GM06990 (cell line): ENCODE measurements at places on chromosomes 1 and 21.
A peak's percentile ranks its signal among the peaks of the same experiment; 100 is the strongest.

DNA sequence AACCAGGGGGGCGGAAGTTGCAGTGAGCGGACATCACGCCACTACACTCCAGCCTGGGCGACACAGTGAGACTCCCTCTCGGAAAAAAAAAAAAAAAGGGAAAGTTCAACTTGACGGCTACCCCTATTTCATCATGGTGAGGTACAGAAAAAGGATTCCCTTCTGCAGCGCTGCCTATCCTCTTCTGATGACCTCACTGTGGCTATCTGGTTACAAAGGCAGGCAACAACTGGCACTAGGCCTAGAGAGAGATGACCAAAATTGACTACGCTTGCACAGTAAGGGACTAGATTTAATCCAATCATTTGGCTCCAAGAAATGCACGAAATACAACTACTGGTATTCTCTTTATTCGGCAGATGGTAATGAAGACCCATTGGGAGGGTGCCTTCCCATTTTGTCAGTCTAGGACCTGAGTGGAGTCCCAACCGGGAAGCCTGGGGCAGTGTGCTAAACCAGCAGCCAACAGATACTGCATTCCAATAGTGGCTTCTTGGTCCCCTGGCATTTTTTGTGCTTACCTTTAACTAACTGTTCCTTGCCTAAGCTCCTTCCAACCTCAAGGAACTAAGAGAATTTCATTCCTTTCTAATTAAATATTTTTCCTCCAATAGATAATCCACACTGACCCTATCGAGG, 36.6 kb downstream of the ITPKB start:
- DNase-seq: no peak

DNA sequence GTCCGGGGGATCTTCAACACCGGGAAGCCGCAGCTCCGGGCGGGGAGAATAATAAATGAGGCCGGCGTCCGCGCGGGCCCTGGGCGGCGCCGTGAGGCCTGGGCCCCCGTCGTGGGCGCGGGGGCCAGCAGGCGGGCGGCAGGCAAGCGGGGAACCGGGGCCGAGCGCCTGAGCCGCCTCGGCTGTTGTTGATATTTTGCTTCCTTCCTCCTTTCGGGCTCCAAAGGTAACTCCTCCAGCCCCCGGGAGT, at the start of gene MEF2D:
Gene MEF2D (minus strand): TSS at position 233 of the 250 bp plus-strand sequence. CDS start 17,483 bp downstream, outside the sequence.
- DNase-seq: no peak

DNA sequence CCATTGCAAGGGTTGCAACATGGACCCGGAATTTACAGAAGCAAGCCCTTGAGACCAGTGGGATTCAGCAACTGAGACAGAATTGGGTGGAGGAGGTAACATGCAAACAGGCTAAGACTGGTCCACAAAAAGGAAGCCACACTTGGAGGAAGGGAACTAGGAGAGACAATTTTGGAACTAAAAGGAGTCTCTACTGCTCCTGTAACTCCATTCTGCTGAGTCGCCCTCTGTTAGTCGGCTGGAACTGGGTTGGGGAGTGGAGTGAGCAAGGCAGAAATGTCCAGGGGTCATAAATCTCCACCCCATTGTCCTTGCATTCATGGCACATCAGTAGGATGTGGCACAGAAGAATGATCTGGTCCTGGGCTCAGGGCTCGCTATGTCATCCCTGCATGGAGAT, 5.1 kb downstream of the LAMB3 start:
- DNase-seq: no peak

- no peak for DNase-seq
Measured at GRCh38 chr1:74522148-74522547, 9.7 kb upstream of the LRRC53 start.

GRCh38 chr1:32393832-32394140, 455 bp downstream of the BSDC1 start:
- no peak for DNase-seq

DNA sequence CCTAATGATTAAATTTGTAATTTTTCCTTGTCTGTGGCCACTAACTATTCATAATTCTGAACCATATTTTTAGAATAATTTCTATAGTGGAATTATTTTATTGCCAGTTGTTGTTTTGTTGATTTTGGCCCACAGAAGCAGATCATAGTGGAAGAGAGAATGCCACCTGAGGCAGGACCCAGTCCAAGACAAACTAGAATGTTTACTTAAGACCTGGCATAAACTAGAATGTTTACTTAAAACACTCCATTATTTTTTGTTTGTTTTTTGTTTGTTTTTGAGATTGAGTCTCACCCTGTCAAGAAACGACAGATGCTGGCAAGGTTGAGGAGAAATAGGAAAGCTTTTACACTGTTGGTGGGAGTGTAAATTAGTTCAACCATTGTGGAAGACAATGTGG, 310.2 kb downstream of the MRPL39 start:
- DNase-seq: no peak

DNA sequence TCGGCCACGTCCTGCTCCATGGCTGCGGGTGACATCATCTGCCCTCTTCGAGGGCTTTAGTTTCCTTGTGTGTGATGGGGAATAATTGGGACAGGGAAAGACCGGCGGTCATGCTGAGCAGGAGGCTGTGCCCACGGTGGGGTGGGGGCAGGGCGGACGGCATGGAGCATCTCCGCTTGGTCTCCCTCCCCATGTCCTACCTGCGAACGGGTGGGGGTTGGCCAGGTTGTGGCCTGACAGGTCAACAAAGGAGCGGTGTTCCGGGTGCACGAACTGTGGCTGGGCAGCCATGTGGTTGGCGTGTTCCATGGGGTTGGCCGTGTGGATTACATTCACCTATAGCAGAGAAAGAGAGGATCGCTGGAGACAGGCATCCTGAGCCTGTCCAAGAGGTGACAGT, 80.0 kb downstream of the PIK3CD start:
- DNase-seq: peak; percentile 28

DNA sequence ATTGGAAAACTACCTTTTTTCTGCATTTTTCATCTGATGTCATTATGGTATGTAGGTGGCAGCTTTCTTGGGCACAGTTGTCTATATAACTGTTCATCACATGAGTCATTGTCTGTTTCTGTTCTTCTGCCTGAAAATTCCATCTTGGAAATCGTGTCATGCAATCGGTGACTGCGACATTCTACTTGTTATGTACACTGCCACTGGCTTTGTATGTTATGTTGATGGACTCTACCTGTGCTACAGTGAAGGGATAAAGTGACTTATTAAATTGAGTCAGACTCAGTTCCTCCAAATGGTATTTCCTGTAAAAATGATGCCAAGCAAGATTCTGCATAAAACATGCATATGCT, 8.6 kb downstream of the SMAP2 start:
- no peak for DNase-seq

- no peak for DNase-seq
Measured at GRCh38 chr21:46171585-46171984, 12.7 kb downstream of the SPATC1L start.

GRCh38 chr1:9362488-9362887, 69.8 kb downstream of the SPSB1 start:
- DNase-seq: no peak

GRCh38 chr21:31413698-31414097, 69.6 kb upstream of the TIAM1 start:
- no peak for DNase-seq

DNA sequence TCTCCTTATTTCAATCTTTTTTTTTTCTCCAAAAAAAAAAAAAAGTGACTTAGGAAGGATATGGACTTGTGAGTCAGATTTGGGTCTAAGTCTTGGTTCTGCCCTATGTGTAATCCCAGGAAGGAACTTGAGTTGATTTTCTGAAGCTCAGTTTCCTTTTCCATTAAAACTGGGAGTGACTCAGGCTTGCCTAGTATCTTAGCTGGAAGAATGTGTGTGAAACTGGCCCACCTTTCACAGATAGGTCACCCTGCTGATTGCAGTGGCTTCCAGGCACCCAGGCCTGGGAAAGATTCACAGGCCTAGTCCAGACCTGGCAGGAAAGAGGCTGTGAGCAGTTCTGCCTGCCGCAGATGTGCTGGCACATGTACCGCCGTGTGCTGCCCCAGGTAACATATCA, 218.3 kb upstream of the HOOK1 start:
- DNase-seq: no peak

- no peak for DNase-seq
Measured at GRCh38 chr1:53568540-53568939, 109.3 kb downstream of the DMRTB1 start.

DNA sequence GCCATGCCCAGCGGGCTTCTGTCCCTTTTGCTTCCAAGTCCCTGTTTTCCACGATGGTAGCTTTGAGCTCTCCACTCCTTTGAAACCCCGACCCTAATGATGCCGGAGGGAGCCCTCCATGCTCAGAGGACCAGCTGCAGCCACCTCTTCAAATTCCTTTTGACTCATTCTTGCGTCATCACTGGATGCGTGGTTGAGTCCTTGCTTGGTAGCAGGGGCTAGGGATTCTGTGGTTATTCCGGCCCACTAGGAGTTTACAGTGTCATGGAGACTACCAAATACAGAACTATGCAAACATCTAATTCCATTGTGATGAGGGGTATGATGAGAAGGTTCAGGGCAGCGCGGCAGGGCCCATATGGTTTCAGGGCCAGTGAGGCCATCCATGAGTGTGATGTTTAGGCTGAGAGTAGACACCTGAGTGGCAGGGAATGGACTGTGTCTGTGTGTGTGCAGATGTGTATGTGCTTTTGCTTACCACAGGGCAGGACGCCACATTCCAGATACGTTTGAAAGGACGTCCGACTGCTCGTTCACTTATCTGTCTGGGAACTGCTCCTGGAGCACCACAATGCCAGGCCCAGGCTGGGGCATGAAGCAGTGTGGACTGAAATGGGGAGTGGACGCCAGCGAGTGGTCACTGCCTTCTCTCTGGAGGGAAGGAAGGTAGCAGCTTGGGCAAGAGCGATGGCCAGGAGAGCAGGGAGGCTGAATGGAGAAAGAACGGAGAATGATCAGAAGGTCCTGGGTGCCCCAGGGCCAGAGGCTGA, 30.4 kb upstream of the ZBTB21 start:
- DNase-seq: no peak

- DNase-seq: no peak
Measured at GRCh38 chr1:155691992-155692528, 3.2 kb downstream of the DAP3 start.

- no peak for DNase-seq
Measured at GRCh38 chr1:2399890-2400575, 8.4 kb downstream of the RER1 start.

GRCh38 chr1:20836230-20836629, 49.1 kb upstream of the HP1BP3 start:
- no peak for DNase-seq

- DNase-seq: no peak
Measured at GRCh38 chr1:76109901-76110560, 35.5 kb downstream of the ST6GALNAC3 start.

DNA sequence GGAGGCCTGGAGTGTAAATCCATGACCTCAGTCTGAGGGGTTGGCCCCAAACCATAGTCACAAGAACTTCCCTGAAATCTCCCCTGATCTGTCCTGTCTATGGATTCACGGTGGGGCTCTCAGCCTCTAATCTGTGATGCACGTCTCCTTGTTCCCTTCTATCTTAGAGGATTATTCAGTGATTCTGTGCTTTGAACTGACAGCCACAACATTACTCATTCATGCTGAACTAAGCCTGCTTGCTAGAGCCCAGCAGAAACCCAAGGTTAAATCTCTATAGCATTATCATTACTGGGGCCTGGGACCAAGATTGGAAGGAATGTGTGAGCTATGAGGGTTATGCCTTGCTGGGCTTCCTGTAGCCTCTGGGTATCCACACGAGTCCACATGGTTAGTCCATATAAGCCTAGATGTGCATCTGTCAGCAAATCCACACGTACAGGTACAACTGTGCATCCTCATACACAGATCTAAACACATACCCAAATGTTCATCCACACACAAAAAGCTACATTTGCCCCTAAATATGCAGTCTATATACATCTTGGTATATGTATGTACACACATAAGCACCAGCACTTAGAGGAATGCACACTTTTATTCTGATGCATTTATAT, 22.4 kb upstream of the MAGOH start:
- no peak for DNase-seq

DNA sequence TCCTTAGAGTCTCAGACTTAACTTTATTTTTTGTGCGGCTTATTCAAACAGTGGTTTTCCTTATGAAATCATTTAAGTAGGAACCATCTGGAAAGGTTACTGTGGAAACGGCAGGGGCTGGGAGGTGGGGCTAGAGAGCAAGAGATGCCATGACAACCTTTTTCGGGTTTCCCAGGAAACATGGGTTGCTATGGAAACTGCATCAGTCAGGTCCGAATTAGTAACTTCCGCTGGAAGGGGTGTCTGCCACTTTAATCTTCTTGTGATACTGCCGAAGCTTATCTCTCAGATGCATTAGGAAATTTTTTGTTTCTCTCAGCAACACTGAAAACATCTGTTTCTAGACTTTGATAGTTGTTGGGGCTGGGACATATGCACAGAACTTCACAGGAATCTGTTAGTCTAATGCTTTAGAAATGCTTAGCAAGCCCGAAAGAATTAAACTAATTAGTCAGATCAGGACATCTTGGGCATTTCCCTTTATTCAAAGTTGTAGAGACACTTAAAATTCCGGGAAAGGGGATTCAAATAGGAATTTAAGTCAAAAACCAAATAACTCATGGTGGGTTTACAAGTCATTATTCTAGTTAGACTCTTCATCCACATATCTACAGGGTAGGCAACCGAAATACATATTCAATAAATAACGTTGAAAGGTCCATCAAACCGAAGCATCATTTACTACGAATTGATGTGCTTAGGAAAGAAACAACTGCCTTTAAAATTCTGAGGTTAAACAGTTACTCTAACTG, 2.6 kb downstream of the KCNA3 start:
- peak; percentile 19 for DNase-seq

DNA sequence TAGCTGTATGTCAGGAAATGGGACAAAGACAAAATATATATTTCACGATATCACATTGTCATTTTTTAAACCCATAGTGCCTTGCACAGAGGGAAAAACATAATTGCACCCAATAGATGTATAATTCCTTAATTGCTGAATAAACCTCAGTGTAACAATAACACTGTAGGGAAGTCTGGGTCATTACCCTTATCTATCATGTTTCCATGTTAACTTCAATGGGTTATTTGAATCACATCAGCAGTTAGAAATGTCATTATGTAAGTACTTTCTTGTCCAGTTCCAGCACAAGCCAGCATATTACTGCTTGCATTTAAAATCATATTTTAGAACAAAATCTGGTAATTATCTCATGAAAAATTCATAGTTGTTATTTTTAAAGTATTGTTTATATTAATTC, 222.7 kb downstream of the HMCN1 start:
- DNase-seq: no peak

- DNase-seq: no peak
Measured at GRCh38 chr1:40710581-40711315, 19.2 kb downstream of the NFYC start.

DNA sequence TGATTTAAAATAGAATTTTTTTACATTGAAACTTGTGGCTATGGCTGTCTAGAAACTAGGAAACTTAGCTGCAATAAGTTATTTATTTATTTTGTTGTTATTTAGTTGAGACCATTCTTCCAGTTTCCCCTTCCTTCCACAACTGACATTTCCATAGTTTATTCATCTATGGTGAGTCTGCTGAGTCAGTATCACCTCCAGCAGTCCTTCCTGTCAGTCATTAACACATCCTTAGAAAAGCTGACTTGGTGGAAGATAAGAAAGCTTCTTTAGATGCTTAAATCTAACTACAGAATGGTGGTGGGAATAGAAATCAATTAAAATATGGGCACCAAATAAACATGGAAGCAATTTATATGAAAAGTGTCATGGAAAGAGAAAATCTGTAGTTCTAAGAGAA, 714.0 kb downstream of the RWDD3 start:
- no peak for DNase-seq
